ENCODE measurements at places on chromosomes 5 and 9.

GRCh38 chr5:169945831-169946261, 34.4 kb downstream of the INSYN2B start:
- DNase-seq = no peak

GRCh38 chr9:114240647-114241558, 82.0 kb upstream of the ORM1 start:
- DNase-seq = no peak

DNA sequence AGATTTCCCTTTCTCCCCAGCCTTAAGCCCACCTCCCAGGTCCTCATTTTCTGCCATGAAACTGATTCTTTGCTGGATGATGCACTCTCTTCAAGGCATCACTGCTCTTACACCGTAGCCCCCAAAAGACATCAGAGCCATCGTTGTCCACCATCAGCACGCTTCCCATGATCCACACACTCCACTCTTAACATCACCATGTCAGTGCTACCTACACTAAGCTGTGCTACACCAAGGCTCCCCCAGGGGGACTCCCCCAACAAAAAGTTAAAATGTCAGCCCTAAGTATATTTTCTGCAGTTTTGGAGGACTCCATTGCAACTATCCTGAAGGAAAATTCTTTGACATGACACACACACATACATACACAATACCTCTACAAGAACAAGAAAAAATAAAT, 34.1 kb upstream of the KIF2A start:
- no peak for DNase-seq

DNA sequence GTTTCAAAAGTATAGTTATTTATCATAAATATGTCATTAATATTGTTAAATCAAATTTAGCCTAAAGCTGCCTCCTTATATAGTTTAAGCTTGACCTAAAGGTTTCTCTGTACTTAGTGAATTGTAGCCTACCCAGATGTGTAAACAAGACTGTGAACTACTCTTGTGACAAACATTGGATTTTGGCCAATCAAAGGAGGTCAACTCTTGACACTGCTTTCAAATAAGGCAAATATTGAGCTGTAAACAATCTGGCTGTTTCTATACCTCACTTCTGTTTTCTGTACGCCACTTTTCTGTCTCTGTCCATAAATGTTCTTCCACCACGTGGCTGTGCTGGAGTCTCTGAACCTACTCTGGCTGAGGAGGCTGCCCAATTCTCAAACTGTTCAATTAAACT, 51.2 kb downstream of the FXN start:
- DNase-seq = no peak
